T-helper 1 cell (primary cell): ENCODE measurements at places on chromosomes 12 and 14.

- DNase-seq: no peak
Observed at GRCh38 chr14:98798099-98798498, 473.9 kb downstream of the BCL11B start.

DNA sequence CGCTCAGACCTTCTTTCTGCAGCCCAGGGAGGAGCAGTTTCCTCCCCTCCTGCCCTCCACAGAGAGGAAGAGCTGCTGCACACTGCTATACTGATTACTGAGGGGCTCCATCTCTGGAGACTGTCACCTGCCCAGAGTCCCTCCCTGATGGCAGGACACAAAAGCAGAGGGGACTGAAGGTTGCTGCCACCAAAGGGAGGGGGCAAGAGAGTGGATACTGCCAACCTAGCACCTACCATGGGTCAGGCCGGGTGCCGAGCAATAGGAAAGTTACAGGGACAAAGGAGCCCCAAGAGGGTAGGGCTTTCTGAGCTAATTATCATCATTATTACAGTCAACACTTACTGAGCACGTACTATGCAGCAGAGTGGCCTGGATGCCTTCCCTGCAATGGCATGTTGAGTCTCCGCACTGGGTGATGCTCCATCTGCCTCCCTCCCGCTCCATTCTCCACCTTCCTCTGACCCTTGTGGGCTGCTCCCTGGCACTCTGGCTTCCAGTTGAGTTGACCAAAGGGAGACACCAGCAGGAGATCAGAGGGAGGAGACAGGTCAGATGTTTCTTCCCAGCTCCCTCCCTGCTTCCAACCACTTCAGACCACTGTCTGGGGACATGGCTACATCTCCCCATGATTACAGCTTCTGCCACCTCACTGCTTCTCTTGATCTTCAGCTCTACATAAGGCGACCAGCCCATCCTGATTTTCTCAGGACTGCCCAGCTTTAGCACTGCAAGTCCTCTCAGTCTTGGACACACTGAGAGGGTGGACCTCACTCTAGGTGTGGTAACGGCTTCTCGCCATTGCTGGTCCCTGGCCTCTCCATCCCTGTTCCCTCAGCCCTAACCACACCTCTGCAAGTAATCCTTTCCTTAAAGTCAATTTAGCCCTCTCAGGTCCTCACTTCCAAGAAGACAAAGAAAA, 2.6 kb upstream of the KRT79 start:
- no peak for DNase-seq

DNA sequence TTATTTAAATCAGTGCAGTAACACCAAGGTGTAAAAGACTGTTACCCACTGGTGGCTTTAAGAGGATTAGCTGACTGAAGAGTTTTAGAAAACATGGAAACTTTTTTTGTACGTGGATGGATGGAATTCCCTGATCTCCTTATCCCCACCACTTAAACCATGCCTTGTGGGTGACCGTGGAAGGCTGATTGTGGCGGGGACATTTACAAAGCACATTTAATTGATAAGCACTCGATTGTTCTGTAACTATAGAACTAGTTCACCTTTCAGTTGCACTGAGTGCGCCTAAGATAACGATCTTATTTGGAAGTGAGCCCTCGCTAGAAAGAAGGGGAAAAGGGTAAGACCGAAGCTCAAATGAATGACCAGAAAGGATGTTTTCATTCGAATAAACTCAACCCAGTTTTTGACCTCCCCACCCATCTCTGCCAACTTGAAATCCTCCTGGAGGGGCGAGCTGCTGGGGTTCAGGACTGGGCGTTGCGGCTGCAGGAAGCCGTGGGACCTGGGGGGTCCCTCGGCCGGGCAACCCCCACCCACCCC, 688 bp upstream of the RASSF3 start:
- DNase-seq: no peak

DNA sequence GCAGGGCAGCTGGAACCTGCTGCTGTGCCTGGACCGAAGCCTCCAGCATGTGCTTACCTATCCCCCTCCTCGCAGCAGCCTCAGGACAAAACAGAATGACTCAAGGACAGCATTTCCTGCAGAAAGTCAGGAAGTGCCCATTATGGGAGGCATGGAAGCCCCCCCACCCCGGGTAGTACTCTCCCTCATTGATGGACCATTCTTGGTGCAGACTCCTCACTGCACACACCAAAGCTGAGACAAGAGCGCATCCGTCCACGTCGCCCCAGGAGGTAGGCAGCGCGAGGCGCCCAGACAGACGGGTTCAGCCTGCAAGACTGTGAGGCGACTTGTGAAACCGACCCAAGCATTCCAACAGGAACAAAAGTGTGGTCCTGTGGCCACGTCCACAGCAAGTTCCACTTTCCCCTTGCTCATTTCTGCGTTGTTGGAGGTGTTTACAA, 243.9 kb upstream of the ATXN7L3B start:
- DNase-seq: no peak

GRCh38 chr12:41190338-41190737, 2.2 kb downstream of the PDZRN4 start:
- DNase-seq: no peak
